ENCODE measurements at places on chromosomes 6 and 20. TPM values are rescaled to one million over a fixed set of nuclear protein-coding genes. Genes with fewer than 3 reads are reported as not detected.

Gene RCAN2
- total RNA-seq, result 6.7 TPM

Gene HTR1B
- not detected for total RNA-seq

Gene COL9A3
- 10.5 TPM for total RNA-seq

Gene PTCHD4
- total RNA-seq, result 7.8 TPM

Gene MOG
- total RNA-seq, result not detected
